ENCODE measurements at places on chromosomes 2 and 18.

- no peak for DNase-seq
Observed at GRCh38 chr2:9141091-9141667, 65.4 kb upstream of the ASAP2 start.

DNA sequence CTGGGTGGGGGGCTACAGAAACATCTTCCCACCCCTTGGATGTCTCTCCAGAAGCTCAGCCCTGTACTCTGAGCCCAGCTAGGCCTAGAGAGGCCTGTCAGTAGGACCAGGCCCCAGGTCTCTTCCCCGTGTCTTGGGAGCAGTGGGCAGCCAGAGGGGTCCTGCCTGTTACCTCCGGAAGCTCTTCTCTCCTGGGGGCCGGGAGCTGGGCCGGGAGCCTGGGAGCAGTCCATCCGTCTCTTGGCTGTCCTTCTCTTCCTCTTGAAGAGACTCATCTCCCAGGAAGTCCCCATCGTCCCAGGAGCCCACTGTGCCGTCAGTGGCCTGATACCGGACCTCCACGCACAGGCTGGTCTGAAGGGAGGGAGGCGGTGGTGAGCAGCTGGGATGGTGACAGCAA lies 38.3 kb upstream of the OTOF start:
- DNase-seq = no peak

DNA sequence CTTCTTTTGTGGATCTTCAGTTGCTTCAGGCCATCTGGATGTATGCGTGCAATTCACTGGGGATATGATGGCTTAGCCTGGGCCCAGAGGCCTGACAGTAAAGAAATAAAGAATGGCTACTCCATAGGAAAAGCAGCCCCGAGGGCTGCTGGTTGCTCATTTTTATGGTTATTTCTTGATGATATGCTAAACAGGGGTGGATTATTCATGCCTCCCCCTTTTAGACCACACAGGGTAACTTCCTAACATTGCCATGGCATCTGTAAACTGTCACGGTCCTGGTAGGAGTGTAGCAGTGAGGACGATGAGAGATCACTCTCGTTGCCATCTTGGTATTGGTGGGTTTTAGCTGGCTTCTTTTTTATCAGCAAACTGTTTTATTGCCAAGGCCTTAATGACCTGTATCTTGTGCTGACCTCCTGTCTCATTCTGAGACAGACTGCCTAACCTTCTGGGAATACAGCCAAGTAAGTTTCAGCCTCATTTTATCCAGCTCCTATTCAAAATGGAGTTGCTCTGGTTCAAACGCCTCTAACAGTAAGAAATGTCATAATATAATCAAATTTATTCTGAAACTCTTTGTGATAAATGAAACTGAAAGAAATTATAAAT lies 60.5 kb downstream of the DSEL start:
- DNase-seq = no peak

DNA sequence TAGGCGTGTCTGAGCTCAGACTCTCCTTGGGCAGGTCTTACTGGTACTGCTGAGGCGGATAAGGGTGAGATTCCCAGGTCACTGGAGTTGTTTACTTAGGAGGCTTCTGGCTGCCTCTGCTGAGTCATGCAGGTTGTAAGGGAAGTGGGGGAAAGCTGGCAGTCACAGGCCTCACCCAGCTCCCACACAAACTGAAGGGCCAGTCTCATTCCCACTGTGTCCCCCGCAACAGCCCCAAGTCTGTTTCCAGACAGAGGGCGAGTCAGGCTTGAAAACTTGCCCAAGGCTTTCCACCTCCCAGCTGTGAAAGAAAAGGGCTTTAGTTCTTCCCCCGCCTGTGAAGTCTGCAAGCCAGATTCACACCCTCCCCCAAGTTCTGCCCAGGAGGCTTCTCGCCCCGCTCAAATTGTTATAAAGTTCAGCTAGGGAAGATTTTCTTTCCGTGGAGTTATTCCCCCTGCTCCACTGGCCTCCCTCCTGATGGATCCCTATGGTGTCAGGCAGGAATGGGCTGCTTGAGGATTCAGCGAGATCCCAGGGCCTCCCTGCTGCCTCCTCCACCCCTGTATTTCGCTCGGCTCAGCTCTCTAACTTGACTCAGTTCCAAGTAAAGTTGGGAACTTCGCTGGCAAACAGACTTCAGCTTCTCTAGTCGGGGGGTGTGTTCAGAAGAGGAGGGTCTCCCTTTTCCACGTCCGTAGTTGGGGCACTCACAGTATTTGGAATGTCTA lies 248.6 kb downstream of the NR4A2 start:
- no peak for DNase-seq

- peak; percentile 27 for DNase-seq
Observed at GRCh38 chr2:231928481-231928880, 2.3 kb upstream of the NPPC start.

GRCh38 chr2:9053534-9053931 lies 50.0 kb upstream of the MBOAT2 start:
- no peak for DNase-seq

Measured in ACHN (cell line).